ENCODE measurements at places on chromosomes 1 and 21. TPM values are rescaled to one million over a fixed set of nuclear protein-coding genes. Genes with fewer than 3 reads are reported as not detected.

DNA sequence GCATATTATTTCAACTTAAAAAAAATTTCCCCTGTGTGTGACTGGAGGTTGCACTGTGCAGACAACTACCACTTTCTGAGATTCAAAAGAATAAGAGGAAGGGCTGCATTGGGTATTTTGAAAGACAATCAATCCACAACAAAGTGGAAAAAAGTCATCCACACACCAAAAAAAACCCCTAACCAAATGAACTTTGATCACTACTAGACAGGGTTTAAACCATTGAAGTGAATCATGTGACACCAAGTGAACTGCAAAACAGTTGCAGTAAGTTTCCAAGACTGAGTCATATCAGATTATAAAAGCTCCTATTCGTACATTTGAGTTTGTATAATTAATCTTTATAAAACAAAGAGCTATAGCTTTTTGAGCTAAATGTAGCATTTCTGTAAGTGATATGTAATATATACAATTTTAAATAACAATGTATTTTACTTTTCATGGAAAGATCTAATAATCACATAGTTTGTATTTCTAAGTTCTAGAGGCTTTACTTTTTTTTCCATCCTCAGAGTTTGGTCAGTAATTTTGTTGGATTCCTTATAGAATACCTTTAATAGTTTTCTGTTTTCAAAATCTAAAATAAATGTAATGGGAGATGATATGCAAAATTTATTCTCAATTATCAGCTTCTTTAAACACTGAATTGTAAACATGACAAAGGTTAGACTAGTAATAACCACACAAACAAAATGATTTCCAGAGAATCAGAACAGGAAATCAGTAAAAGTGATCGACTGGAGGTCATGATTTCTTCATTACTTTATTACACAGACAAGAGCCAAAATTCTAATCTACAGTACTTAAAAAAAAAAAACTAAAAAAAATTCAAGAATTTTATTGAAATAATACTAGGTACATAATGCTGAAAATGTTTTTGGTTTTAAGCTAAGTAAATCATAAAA lies 50.5 kb upstream of the GFI1 start:
- DNase-seq = no peak

GRCh38 chr1:227218870-227219573 lies 99.3 kb downstream of the CDC42BPA start:
- DNase-seq = no peak

KRTAP19-3 gene
- not detected for total RNA-seq

- DNase-seq = no peak
Measured at GRCh38 chr1:247966532-247967204, 1.6 kb downstream of the OR2AK2 start.

CPLANE2 gene
- 5.2 TPM for total RNA-seq

FABP3 gene
- not detected for total RNA-seq

- DNase-seq = no peak
Measured at GRCh38 chr1:107618539-107618938, 346.4 kb downstream of the VAV3 start.

- DNase-seq = no peak
Measured at GRCh38 chr1:51316113-51316845, 14.1 kb downstream of the TTC39A start.

DNA sequence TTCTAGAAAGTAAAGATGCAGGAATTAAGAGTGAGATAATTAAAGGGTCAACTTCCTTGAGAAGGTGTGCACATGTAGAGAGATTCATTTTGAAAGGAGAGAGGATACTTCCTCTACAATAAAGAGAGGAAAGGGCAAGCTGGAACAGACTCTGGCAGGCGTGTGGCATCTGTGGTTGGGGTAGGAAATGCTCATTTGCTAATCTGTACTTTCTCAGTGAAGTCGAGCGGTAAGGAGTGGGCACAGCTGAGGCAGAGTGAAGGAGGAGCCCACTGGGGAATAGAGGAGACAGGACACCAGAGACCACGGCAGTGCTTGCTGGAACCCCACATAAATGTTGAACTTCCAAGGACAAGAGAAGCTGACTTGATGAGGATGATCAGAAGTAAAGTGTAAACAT lies 49.1 kb downstream of the PCSK9 start:
- DNase-seq = no peak

DNA sequence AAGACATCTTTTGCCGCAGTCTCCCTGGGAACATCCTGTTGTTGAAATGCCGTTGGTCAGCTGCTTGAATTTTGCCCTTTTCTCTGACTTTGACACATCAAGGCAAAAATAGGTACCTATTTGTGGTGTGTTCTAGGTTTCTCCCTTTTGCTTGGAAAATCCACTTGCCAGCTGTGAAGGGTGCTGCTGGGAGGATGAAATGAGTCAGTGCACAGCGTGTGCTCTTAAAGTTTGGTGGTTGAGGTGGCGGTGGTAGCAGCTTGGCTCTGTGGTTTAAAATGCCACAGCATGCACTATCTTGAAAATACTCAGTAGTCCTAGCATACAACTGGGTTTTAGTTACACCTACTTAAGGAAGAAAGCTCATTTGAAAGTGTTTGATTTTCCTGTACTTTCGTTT lies 183.8 kb downstream of the DHRS3 start:
- DNase-seq = peak; percentile 67

- DNase-seq = no peak
Measured at GRCh38 chr1:94438692-94439276, 20.6 kb downstream of the ABCD3 start.
